ENCODE measurements at places on chromosomes 3 and 15.

- H3K27me3 ChIP-seq, result peaks cover 5% of the 10 kb centered on the region
- H3K36me3 ChIP-seq, result no peaks in the 10 kb centered on the region
- H3K4me3 ChIP-seq, result no peak overlapping the region
- H3K4me1 ChIP-seq, result peaks cover under 1% of the 10 kb centered on the region
- no peak overlapping the region for H3K27ac ChIP-seq
These were observed 17.1 kb upstream of the CSTA start for GRCh38 chr3:122307976-122308375.

- H3K27ac ChIP-seq, result no peak overlapping the region
These were observed 541.7 kb upstream of the MDFIC2 start for GRCh38 chr3:70854108-70854507.

DNA sequence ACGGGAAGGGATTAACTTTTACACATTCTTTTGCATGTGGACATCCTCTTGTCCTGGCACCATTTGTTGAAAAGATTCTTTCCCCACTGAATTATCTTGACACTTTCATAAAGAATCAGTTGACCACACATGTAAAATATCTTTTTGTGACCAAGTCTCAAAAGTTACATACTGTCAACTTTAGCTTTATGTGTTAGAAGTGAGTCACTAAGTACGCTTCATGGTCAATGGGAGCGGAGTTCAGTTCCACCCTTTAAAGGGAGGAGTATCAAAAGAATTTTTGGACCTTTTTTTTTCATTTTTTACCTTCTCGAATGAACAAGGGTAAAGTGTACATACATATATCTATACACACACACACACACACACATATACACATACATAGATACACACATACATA is 35.4 kb downstream of the MAPK6 start:
- no peak overlapping the region for H3K27ac ChIP-seq
- H3K4me1 ChIP-seq, result no peaks in the 10 kb centered on the region
- DNase-seq, result no peak
- H3K4me3 ChIP-seq, result no peak overlapping the region
- H3K36me3 ChIP-seq, result peaks cover 21% of the 10 kb centered on the region

DNA sequence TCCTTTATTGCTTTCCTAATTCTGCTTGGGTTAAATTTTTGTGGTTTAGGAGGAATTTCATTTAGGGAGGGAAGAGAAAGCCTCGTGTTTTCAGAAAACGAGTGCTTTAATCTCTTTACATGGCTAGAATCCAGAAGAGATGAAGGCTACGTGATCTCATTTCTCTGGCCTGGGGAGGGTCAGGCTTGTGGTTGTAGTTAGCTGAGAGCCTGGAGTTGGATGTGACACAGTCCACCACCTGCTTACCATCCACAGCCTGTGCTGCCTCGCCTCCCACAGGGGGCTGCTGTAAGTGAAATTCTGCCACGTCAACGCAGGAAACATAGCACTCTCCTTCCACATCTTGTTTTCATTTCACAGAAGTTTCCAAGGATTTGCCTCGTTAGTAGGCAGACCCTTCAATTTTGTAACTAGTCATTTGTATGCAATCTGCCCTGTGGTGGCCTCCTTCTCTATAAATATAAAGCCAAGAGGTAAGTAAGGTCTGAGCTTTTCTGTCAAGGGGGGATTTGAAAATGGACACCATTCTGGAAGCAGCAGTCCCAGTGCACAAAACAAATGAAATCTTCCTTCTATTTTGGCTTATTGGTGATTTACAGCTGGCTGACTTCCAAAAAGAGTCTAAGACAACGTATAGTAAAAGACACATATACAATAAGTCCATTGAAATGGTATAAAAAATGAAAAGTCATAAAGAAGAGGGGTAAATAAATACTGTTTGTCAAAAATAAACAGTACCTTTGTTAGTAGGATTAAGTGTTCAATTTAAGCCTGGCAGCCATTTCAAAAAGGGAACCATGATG is 3.4 kb downstream of the GXYLT2 start:
- H3K4me1 ChIP-seq, result peaks cover 38% of the 10 kb centered on the region
- H3K27me3 ChIP-seq, result peaks cover 5% of the 10 kb centered on the region
- H3K27ac ChIP-seq, result no peak overlapping the region
- no peak for DNase-seq
- no peaks in the 10 kb centered on the region for H3K36me3 ChIP-seq

DNA sequence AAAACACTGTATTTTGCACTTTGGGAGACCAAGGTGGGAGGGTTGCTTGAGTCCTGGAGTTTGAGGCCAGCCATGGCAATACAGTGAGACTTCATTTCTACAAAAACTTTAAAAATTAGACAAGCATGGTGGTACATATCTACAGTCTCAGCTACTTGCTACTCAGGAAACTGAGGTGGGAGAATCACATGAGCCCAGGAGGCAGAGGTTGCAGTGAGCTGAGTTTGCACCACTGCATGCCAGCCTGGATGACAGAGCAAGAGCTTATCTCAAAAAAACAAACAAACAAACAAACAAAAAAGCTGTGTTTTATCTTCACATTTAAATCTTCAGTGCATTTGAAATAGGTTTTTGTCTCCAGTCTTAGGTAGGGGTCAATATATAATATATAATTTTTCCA is 4.8 kb upstream of the SLC9C1 start:
- H3K4me3 ChIP-seq, result no peak overlapping the region
- no peaks in the 10 kb centered on the region for H3K36me3 ChIP-seq
- H3K27me3 ChIP-seq, result no peaks in the 10 kb centered on the region
- peaks cover 27% of the 10 kb centered on the region for H3K4me1 ChIP-seq
- DNase-seq, result no peak

GRCh38 chr3:187794731-187795130 is 49.5 kb upstream of the BCL6 start:
- no peak overlapping the region for H3K4me3 ChIP-seq
- DNase-seq, result no peak
- no peak overlapping the region for H3K27ac ChIP-seq
- H3K36me3 ChIP-seq, result no peaks in the 10 kb centered on the region

GRCh38 chr3:141392897-141393734 is 24.8 kb downstream of the ZBTB38 start:
- H3K4me3 ChIP-seq, result no peak overlapping the region
- H3K36me3 ChIP-seq, result no peaks in the 10 kb centered on the region
- no peaks in the 10 kb centered on the region for H3K27me3 ChIP-seq
- H3K4me1 ChIP-seq, result no peaks in the 10 kb centered on the region

DNA sequence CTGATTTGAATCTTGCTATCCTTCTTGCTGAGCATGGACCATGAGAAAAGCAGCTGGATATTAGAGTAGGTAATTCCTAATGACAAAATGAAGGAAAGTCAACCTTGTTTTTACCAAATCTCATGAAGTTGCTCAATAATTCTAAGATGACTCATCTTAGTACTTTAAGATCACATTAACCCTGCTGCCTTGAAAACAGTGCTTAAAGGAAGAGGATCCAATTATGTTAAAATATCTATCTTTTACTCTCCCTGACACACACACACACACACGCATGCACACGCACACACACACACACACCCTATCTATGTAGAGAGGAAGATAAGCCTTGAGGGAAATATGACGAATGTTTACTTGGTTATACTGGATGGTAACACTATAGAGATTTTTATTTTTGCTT is 16.0 kb upstream of the MYO1E start:
- no peak overlapping the region for H3K27ac ChIP-seq
- no peaks in the 10 kb centered on the region for H3K36me3 ChIP-seq
- H3K4me1 ChIP-seq, result no peaks in the 10 kb centered on the region
- H3K4me3 ChIP-seq, result no peak overlapping the region
- no peaks in the 10 kb centered on the region for H3K27me3 ChIP-seq

GRCh38 chr15:68676011-68676605 is 97.3 kb downstream of the CORO2B start:
- no peak for DNase-seq
- H3K27me3 ChIP-seq, result no peaks in the 10 kb centered on the region
- H3K36me3 ChIP-seq, result no peaks in the 10 kb centered on the region
- H3K4me3 ChIP-seq, result no peak overlapping the region

DNA sequence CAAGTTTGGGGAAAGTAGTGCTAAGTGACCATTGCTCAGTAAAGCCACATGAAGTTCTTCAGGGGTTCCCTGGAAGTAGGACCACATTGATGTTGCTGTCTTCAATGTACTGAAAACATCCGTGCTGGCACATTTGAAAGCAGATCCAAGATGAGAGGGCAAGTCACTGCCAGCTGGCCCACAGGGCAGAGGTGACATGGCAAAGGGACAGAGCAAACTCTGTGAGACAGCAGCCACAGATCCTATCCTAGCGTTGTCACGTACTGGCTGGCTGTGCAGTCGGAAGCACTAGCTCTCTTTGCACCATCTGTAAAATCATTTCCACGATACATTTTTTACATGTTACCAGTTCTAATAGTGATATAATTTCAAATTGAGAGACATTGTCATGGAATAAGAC is 13.8 kb downstream of the MUC13 start:
- H3K4me1 ChIP-seq, result no peaks in the 10 kb centered on the region
- no peak for DNase-seq
- no peaks in the 10 kb centered on the region for H3K27me3 ChIP-seq
- no peak overlapping the region for H3K27ac ChIP-seq

GRCh38 chr15:100681335-100681746 is 79.0 kb downstream of the ASB7 start:
- H3K36me3 ChIP-seq, result no peaks in the 10 kb centered on the region
- DNase-seq, result no peak
- H3K27ac ChIP-seq, result no peak overlapping the region
- no peaks in the 10 kb centered on the region for H3K27me3 ChIP-seq
- no peak overlapping the region for H3K4me3 ChIP-seq

- H3K27me3 ChIP-seq, result no peaks in the 10 kb centered on the region
- H3K27ac ChIP-seq, result no peak overlapping the region
- no peaks in the 10 kb centered on the region for H3K36me3 ChIP-seq
- peak; percentile 85 for DNase-seq
- H3K4me3 ChIP-seq, result no peak overlapping the region
- peaks cover 3% of the 10 kb centered on the region for H3K4me1 ChIP-seq
These were observed 71.0 kb downstream of the ADAMTS7 start for GRCh38 chr15:78739996-78740903.

- H3K4me1 ChIP-seq, result peaks cover 55% of the 10 kb centered on the region
- DNase-seq, result peak; percentile 83
- no peaks in the 10 kb centered on the region for H3K27me3 ChIP-seq
- peak within 1 kb of the TSS; percentile 79 for H3K4me3 ChIP-seq
These were observed at the start of gene PLCB2 for GRCh38 chr15:40307421-40308211. Gene PLCB2 (minus strand): TSS chr15:40307935. CDS start chr15:40307672, 263 bp downstream.

DNA sequence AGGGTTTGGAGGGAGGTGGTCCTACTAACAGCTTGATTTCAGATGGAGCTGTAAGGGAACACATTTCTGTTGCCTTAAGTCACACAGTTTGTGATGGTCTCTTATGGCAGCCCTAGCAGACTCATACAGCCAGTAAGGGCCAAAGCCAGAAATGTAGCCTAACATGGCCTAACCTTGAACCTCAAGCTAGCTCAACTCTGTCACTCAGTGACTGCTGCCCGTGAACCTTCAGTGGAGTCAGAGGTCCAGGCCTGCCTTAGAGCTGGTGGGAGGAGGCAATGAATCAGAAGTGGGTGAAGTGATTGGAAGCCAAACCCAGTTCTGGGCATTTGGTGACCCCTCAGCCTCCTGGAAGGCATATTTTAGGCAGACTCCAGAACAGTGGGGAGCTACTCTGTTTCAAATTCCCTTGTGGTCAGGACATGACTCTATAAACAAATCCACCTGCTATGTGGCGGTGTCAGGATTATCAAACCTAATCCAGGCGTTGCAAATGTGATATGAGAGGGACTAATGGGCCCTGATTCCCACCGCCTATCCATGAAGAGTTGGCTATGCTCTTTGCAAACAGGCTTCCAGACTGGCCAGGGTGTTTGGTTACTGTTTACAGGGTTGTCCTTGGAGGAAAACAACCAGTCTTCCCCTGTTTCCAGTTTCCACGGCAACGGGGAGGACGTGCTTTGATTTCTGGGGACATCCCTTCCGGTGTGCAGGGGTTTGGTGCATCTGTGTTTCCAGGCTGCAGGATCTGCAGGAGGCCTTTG is 105.9 kb upstream of the AGBL1 start:
- H3K27ac ChIP-seq, result no peak overlapping the region
- no peaks in the 10 kb centered on the region for H3K27me3 ChIP-seq
- no peak overlapping the region for H3K4me3 ChIP-seq
- DNase-seq, result no peak
- no peaks in the 10 kb centered on the region for H3K4me1 ChIP-seq
- H3K36me3 ChIP-seq, result no peaks in the 10 kb centered on the region

- peaks cover 4% of the 10 kb centered on the region for H3K36me3 ChIP-seq
- DNase-seq, result peak; percentile 60
- H3K4me1 ChIP-seq, result peaks cover 48% of the 10 kb centered on the region
- H3K27ac ChIP-seq, result peak overlapping the region; percentile 57
These were observed 21.9 kb upstream of the P2RY13 start for GRCh38 chr3:151351219-151351618.

- peaks cover 26% of the 10 kb centered on the region for H3K27me3 ChIP-seq
- no peak overlapping the region for H3K27ac ChIP-seq
- peaks cover 17% of the 10 kb centered on the region for H3K4me1 ChIP-seq
- no peak for DNase-seq
- no peak overlapping the region for H3K4me3 ChIP-seq
These were observed 158.8 kb downstream of the POLR2M start for GRCh38 chr15:57865294-57865693.

GRCh38 chr15:22257047-22258008 is 177.0 kb downstream of the OR4M2 start:
- H3K36me3 ChIP-seq, result no peaks in the 10 kb centered on the region
- peaks cover 4% of the 10 kb centered on the region for H3K4me1 ChIP-seq
- peaks cover 11% of the 10 kb centered on the region for H3K27me3 ChIP-seq
- no peak overlapping the region for H3K27ac ChIP-seq
- DNase-seq, result peak; percentile 32

DNA sequence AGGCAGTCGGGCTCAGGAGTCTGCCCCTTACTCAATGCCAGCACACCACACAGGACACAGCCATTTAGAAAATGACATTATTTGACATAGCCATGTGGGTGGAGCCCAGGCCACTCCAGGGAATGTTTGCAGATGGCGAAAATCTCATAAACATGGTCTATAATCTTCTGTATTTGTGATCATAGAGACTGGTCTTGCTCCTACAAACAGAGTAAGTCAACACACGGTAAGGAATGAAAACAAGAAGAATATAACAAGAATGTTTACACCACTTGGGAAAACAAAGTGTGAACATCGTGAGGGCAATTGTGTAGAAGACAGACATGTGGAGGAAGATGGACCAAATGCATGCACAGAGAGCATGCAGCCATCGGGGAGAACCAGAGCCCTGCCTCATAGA is 68.2 kb downstream of the SEMA5B start:
- DNase-seq, result no peak
- no peak overlapping the region for H3K4me3 ChIP-seq
- no peaks in the 10 kb centered on the region for H3K36me3 ChIP-seq
- H3K27ac ChIP-seq, result no peak overlapping the region
- peaks cover 5% of the 10 kb centered on the region for H3K27me3 ChIP-seq
